ENCODE measurements at places on chromosomes 12 and 14. TPM values are rescaled to one million over a fixed set of nuclear protein-coding genes. Genes with fewer than 3 reads are reported as not detected.

The PDE3A gene
- not detected for total RNA-seq

The FBXO21 gene
- 25.6 TPM for total RNA-seq

The TCL1B gene
- not detected for total RNA-seq

The TMEM30B gene
- 0.25 TPM for total RNA-seq

The MYO1H gene
- total RNA-seq = not detected

The DIO2 gene
- not detected for total RNA-seq

The SLC25A47 gene
- total RNA-seq = not detected

The PMCH gene
- total RNA-seq = 2.8 TPM

The ANO4 gene
- not detected for total RNA-seq

The PROX2 gene
- not detected for total RNA-seq

The TPH2 gene
- total RNA-seq = not detected

The CACNA2D4 gene
- total RNA-seq = 12.3 TPM

The TEAD4 gene
- 2.7 TPM for total RNA-seq

The ESR2 gene
- total RNA-seq = 0.25 TPM

The RNASE3 gene
- not detected for total RNA-seq

The ARHGEF25 gene
- 1.0 TPM for total RNA-seq

The TMEM229B gene
- total RNA-seq = 19.4 TPM

The SLC15A4 gene
- total RNA-seq = 27.2 TPM

The APOF gene
- not detected for total RNA-seq

The REC8 gene
- 68.7 TPM for total RNA-seq

The WNT1 gene
- total RNA-seq = not detected

The KERA gene
- not detected for total RNA-seq

The TAS2R50 gene
- 2.0 TPM for total RNA-seq

The PTPRQ gene
- total RNA-seq = not detected

The KCNK10 gene
- not detected for total RNA-seq

The SOX5 gene
- total RNA-seq = not detected

The CBLN3 gene
- 5.5 TPM for total RNA-seq

The PLBD1 gene
- not detected for total RNA-seq

The SETD3 gene
- total RNA-seq = 49.4 TPM

The MSI1 gene
- total RNA-seq = not detected

The USP44 gene
- 2.9 TPM for total RNA-seq

The AQP2 gene
- total RNA-seq = not detected

The NDRG2 gene
- 5.6 TPM for total RNA-seq

The GLIPR1 gene
- 23.5 TPM for total RNA-seq

The DPF3 gene
- total RNA-seq = 2.7 TPM

The APOLD1 gene
- total RNA-seq = 7.9 TPM
